ENCODE measurements at places on chromosomes 4 and X.

GRCh38 chrX:112662559-112663427, 16.9 kb downstream of the LHFPL1 start:
- no peak for DNase-seq

DNA sequence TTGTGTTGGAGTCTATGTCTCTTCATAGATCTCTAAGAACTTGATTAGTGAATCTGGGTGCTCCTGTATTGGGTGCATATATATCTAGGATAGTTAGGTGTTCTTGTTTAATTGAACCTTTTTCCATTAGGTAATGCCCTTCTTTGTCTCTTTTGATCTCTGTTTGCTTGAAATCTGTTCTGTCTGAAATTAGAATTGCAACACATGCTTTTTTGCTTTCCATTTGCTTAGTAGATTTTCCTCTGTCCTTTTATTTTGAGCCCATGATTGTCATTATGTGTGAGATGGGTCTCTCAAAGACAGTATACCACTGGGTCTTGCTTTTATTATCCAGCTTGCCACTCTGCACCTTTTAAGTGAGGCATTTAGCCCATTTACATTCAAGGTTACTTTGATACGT, 79.1 kb upstream of the APOOL start:
- no peak for DNase-seq

GRCh38 chrX:37453821-37454220, 104.7 kb downstream of the PRRG1 start:
- DNase-seq: no peak

DNA sequence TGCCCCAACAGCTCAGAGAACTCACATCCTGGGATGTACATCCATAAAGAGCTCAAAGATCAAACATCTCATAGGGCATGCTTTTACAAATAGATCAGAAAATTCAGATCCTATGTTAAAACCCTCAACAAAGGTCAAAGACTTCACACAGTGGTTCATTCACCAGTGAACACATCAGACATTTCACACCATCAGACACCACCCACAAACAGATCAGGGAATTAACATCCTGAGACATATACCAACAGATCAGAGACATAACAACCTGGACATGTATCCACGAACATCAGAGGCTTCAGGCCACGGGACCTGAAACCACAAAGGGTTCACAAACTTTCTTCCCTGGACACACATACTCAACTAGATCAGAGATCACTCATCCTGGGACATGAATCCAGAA, 23.4 kb downstream of the SUV39H1 start:
- no peak for DNase-seq

All from NCI-H146 (cell line).